ENCODE measurements at places on chromosomes 5 and 9.
A peak's percentile ranks its signal among the peaks of the same experiment; 100 is the strongest.

DNA sequence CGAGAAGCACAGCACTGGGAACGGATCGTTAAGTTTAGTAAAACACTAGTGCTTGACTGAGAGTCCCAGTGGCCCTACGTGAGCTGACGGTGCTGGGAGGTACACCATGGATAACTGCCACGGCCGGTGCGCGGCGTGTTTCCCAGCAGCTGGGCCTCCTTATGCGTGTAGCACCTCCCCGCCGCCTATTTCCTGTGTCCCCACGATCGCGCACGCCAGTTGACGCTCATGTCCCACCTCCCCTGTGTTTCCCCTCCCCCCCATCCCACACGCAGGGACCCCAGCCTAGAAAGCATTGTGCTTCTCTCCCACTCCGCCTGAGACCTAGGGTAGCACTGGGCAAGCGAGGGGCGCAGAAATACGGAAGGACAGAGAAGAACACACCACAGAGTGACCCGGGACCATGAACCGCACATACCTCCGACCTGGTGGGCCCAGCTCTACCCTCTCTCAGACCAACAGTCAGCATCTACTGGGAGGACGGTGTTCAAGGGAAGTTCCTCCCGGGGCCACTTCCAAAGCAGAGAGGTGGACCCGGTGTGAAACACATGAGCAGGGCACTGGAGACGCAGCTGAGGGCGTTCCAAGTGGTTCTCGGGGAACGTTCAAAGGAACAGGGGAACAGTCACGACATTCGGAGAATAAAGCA, 45.6 kb downstream of the DBH start:
- peak; percentile 65 for DNase-seq

- no peak for DNase-seq
Measured at GRCh38 chr5:560792-561166, 36.5 kb upstream of the SLC9A3 start.

- DNase-seq: no peak
Measured at GRCh38 chr5:110086658-110087388, 397.1 kb downstream of the MAN2A1 start.

GRCh38 chr9:134320868-134321471, 5.3 kb upstream of the RXRA start:
- peak; percentile 77 for DNase-seq

- no peak for DNase-seq
Measured at GRCh38 chr5:59617186-59617771, 276.2 kb downstream of the PDE4D start.

DNA sequence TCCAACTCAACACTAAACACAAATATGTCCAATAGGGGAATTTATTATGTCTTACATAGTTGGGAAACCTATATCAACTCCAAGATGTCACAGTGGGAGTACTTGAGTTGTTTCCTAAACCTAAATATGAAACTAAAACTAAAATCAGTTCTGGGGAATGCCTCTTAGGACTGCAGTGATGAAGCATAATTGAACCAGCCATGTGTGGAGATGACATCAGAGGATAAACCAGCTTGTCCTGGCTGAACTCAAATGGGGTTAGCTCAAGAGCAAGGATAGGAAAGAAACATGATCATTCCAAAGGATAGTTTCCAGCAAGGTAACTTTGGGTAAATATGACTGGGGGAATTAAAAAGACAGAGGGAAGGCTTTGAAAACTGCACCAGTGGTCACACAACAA, 88.9 kb upstream of the PLPPR1 start:
- DNase-seq: no peak

DNA sequence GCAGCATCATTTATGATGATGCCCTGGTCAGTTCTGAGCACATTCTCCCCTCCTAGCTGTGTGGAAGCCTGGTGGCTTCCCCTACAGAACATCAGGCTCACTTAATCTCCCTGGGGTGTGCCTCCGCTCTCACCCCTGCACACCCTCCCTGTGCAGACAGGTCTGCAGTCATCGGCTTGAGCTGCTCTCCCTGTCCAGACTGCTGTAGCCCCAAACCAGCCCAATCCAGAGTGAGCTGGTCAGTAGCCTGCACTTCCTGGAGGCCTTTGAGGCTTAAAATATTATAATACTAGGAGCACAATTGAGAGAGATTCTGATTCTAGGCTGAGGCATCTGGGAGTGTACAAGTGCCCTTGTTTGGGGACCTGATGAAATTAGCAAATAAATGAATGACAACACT, 60.2 kb downstream of the PPARGC1B start:
- DNase-seq: no peak

- no peak for DNase-seq
Measured at GRCh38 chr5:113118298-113118697, 141.7 kb downstream of the DCP2 start.

GRCh38 chr9:13053504-13053903, 226.0 kb downstream of the MPDZ start:
- no peak for DNase-seq

DNA sequence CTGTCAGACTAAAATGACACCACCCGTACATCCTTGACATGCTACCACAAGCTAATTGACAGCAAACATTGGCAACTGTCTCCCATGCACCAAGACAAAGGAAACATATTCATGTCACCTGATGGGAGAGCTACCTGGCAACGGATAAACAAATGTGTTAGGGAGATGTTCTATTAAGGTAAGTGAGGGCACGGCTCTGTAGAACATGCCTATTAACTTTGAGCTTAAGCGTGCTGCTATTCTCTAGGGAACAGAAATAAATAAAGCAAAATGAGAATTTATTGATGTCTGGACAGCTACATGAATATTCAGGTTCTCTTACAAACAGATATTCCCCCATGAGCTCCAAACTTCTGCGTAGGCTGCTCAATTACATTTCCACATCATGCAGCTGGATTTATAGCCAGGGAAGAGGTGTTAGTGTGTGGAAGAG, 361.4 kb upstream of the RFX3 start:
- no peak for DNase-seq

GRCh38 chr5:65862384-65862783, 64.0 kb upstream of the ERBIN start:
- DNase-seq: no peak
